Activated CD8-positive, alpha-beta T cell treated with anti-CD3 and anti-CD28 coated beads for 36 hours (primary cell): ENCODE measurements at places on chromosomes 7 and 10. TPM values are rescaled to one million over a fixed set of nuclear protein-coding genes. Genes with fewer than 3 reads are reported as not detected.

GRCh38 chr10:35506741-35507140, 98.4 kb upstream of the GJD4 start:
- DNase-seq = no peak

DNA sequence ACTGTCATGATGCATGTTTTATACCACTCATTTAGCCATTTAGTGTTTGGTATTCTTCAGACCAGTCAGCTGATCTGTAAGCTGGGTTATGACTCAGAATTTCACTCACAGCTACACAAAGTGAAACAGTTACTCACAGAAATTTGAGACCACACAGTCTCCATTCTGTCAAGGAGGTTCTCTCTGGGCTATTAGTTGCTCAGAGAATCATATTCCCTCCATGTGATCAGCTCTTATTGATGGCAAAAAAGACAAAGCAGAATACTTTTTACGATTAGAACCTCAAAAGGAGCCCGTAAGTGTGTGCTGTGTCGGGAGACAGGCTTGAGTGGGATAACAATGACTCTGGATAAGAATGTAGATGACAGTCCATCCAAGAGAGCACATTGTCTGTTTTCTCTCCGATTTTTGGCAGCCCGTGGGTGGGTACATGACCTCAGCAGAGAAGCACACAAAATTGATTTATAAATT, 277.6 kb upstream of the SORCS1 start:
- DNase-seq = no peak

RPEL1 gene
- total RNA-seq = not detected

- no peak for DNase-seq
These were observed 987 bp upstream of the EXOC6 start for GRCh38 chr10:92847202-92847864.

GRCh38 chr7:80984619-80985018, 65.8 kb upstream of the SEMA3C start:
- no peak for DNase-seq

DNA sequence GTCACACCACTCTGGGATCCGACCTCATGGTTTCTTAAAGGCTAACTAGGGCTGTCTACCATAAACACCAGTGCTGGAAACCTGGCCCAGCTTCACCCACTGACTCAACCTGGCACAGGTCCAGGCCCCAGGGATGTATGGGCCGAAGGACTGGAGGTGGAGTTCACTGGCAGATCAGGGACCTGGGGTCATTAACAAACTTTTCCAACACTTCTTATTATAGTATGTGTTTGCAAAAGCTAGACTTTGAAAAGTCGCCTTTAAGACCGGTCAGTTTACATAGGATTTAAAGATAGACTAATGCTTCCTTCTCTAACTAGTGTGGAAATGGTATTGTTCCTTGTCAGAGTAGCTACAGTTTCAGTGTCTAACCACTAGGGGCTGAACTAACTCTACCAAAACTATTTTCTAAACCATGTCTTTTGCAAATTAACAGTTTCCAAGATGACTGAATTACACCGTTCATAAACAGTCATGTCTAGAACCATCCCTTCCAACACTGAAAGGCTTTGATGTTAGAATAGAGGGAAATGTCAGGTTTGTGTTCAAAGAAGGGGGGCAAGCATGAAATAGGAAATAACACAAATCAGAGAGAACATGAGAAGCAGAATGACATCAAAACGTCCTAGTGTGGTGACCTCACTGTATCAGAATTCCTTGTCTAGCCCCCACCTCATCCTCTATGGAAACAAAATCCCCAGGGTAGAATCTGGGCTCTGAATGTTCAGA, 29.7 kb downstream of the STN1 start:
- DNase-seq = peak; percentile 33
